HTR-8/SVneo (cell line): ENCODE measurements at places on chromosomes 1 and 21.

DNA sequence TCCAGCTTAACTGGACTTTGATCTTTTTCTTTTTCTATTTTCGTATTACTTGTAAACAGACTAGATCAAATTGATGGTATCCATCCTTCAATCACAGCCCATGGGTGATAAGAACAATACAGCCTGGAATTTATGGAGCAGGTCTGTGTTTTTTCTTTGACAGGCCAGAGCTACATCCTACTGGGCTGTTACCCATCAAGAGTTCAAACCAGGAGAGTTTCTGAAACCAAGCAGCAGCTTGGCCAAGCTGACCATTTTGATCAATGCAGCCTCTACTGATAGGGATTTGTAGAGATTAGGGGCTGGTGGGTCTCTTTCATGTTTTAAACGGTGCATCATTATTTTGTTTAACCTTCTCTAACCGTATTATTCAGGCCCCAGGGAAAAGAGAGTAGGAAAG lies 24.3 kb upstream of the CCDC190 start:
- no peak for DNase-seq

- DNase-seq, result no peak
These were observed 27.4 kb downstream of the CDCA8 start for GRCh38 chr1:37719572-37720195.

DNA sequence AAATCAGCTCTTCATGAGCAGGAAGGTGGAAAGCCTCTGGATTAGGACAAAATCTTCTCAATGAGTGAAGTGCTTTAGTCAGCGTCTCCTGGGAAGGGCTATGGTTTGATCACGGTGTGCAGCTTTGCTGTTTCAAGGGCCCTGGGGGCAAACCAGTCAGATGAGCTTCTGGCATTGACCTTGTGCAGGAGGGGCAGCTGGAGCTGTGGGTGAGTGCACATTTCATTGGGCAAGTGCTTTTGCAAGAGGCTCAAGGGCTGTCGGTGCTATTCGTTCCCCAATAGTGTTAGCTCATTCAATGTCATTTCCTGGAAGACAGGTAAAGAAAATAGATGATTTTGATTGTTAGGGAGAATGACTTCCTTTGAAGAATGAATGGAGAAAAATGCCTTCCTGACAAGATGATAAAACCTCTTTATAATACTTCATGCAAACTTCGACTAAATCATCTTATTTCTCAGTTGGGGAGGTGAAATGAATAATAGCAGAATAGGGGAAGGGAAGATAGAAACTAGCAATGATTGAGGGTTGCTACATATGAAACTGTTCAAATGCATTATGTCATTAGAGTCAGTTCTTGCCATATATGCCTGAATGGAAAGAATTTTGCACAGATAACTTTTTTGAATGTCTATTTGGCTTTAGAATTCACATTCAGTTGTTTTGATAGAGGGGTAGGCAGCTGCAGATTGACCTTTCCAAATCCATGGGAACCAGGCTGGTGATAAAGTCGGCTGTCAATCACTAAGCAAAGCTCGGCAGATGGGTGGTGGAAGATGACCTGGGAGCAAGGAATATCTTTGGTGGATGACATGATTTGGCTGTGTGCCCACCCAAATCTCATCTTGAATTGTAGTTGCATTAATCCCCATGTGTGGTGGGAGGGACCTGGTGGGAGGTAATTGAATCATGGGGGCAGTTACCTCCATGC lies 12.9 kb upstream of the DISC1 start:
- DNase-seq, result no peak

DNA sequence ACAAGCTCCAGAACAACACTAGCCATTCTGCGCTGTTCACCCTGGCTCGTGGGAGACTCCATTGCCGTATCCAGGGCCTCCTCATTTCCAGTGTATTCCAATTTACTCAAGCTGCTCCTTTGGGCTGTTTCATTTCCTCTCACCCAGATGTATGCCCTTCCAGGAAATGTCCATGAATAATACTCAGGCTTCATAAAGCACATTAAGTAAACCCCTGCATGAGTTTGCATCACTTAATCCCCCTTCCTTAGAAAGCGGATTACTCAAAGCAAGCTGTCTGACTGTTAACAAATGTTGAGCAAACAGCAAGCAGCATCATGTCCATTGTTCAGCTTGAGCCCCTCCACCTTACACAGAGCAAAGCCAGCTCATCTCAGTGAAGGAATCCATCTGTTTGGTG lies 403.6 kb upstream of the PBX1 start:
- DNase-seq, result no peak

- no peak for DNase-seq
These were observed 20.9 kb upstream of the RHBDL2 start for GRCh38 chr1:38962560-38962959.

- DNase-seq, result no peak
These were observed 62.5 kb downstream of the XCL1 start for GRCh38 chr1:168638884-168639283.

- DNase-seq, result no peak
These were observed 67.1 kb upstream of the DESI2 start for GRCh38 chr1:244585867-244586266.
